NCI-H1048 (cell line): ENCODE measurements at places on chromosomes 13 and 19.

DNA sequence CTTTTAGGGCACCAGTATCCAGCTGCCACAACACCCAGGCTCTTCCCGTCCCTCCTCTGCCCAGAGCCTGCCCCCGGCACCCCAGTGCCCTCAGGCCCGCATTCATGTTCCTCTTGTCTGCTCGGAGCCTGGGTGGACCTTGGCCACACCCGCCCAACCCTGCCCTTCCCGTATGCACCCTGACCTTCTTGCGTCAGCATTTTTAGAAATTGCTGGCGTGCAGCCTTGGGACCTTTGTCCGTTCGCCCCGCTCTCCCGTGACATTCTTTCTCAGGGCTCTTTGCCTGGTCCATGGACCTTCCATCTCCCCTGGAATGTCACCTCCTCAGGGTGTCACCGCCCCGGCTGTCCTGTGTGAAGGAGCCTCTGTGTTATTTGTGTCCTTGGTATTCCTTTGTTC is 7.6 kb downstream of the NUCB1 start:
- no peak for DNase-seq

DNA sequence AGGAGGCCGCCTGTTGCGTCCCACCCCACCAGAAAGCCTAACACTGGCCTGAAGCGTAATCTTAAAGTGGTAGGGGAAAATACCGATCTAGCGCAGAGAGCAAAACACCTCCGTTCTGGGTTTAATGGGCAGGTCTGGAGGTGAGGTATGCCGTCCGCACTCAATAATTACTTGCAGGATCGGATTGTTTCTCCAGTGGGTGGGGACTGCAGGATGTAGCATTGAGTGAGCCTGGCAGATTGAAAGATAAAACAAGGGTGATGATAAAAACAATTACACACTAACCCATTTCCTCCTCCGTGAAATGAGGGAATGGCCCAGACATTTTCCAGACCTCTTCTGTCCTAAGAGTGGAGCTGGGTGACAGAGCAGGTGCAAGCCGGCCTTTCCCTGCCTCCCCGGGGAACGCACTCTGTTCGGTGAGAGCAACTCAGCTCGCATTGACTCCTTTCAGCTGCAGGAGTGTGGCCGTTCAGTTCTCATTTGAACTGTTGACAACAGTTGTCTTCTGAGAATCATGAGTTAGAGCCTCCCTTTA is 110.2 kb upstream of the DOCK9 start:
- no peak for DNase-seq

GRCh38 chr13:38582133-38582532 is 104.7 kb upstream of the FREM2 start:
- DNase-seq, result no peak

DNA sequence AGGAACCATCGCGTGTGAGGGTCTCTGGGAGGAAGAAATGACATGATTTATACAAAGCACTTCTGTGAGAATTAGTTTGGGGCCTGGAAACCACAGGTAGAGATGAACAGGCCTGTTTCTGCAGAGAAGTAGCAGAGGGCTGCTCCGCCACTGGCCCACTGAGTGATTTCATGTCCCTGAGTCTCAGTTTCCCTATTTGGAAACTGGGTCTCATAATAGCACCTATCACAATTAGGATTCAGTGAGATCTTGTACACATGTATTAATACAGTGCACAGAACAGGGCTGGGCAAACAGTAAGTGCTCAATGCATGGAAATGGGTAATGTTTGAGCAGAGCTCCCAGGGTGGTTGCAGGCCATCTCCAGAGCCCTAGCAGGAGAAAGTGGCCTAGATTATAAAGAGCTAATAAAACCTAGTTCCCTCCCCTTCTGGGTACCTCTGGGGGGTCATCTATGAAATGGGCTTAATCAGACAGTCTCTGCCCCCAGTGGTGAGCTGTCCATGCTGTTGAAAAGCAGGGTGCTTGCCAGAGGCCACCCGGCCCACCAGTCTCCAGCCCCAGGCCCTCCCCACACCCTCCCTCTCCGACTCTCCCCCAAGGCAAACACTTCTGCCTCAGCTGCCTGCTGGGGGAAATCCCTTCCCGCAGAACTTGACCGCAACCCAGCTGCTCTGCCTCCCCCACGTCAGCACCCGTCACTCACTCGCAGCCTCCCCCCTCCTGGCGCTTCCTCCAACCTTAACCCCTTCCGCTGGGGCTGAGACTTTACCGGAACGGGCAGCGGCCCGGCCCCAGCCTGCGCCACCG is 4.5 kb downstream of the BCL3 start:
- no peak for DNase-seq

GRCh38 chr13:73481886-73482445 is 423.2 kb downstream of the KLF5 start:
- no peak for DNase-seq

DNA sequence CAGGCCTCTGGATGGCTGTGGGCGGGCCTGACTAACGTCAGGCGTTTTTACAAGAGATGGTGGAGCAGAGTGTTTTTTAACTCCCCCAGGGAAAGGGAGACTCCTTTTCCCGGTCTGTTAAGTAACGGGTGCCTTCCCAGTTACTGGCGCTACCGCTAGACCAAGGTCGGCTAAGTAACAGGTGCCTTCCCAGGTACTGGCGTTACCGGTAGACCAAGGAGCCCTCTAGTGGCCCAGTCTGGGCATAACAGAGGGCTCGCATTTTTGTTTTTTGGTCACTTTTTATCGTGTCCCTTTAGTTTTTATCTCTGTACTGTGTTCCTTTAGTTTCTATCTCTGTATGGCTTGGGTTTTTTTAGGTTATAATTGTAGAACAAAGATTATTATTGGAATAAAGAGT is 10.0 kb downstream of the ZNF383 start:
- DNase-seq, result no peak

- no peak for DNase-seq
Measured at GRCh38 chr19:23916991-23917390, 2.3 kb downstream of the ZNF726 start.

DNA sequence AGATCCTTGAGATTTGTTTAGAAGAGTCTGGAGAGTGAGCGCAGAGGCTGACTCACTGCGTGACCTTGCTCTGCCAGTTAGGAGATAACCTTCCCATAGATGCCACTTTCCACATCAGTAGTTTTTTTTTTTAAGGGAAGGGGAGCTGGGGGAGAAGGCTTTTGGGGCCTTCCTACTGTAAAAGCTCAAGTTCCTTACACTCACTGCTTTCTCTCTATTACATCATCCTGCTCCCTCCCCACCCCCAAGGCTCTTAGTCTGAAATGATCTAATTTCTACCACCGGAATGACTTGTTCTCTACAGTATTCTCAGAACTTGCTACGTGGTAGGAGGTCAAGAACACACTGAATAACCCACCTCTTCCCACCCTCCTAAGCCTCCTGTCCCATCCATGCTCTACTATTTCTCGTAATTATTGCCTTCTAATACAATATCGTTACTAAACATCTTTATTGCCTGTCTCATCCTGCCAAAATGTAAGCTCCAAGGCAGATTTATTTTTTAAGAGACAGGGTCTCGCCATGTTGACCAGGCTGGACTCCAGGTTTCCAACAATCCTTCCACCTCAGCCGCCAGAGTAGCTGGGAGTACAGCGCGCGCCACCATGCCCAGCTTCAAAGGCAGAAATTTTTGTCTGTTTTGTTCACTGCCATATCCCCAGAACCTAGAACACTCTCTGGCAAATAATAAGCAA is 1.2 kb downstream of the LONP1 start:
- no peak for DNase-seq

- DNase-seq, result no peak
Measured at GRCh38 chr19:12000152-12000981, 35.1 kb downstream of the ZNF433 start.

DNA sequence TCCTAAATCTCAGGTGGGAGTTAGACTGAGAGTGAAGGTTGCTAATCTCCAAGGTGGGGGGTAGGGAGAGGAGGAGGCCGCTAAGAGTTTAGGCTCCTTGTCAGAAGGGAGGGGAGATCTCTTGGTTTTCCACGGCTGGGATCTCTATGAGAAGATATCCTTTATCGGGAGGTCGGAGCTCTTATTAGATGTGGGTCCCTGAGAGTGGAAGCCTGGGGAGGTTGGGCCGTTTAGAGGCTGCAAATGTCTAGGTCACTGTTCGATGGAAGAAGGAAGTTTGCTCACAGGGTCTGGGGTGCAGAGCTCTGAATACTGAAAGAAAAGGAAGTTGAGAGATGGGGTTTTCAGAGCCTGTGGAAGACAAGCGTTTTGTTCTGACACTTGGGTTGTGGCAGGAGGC is 3.8 kb downstream of the MYADM start:
- DNase-seq, result no peak

DNA sequence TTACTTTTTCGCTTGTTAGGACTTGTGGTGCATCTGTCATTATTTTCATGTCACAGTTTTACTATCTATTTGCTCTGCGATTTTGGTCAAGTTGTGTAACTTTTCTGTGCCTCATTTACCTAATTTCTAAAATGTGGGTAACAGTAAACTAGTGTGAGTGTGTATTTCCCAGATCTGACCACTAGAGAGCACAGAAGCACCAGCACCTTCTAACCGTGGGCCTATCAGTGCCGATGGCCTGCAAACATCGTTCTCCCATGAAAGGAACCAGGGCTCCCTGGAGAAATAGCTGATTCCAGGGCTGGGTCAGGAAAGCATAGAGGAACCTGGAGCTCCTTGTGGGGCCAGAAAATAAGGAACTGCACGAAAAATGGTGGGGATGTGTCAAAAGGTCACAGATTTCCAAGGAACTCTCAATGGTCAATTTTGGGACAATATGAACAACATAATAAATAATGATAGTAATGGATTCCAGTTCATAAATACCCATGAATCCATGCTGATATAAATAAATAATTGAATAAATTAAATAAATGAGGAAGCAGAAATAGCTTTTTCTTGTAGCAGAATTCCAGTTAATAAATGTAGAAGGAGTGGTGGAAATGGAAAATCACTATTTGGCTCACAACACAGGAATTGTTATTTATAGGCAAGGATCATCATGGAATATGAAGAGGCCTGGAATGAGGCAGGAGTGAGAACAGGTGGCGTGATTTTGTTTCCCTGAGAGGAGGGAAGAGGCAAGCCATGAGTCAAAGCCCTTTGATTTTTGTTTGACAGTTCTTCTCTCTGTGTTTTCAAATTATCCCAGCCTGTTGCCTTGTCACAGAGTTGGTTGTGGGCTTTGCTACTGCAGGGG is 31.1 kb downstream of the CEACAM8 start:
- DNase-seq, result no peak

DNA sequence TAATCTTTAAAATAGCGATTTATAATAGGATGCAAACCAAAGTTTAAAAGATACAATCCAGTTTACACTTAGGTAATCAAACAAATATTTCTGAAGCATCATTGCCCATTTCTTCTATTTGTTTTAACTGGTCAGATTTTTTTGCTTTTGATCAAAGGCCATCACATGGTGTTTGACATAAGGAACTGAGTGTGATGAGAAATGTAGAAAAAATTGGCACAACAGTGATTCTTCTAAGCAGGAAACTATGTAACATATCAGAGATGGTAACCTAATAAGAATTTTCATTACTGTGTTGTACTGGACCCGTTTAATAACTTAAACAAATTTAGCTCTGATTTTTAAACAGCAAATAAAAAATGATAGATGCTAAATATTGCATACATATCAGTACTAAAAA is 644.7 kb upstream of the KLF12 start:
- no peak for DNase-seq

- DNase-seq, result no peak
Measured at GRCh38 chr19:29533578-29534544, 8.1 kb downstream of the VSTM2B start.

GRCh38 chr13:109369353-109370052 is 416.9 kb downstream of the IRS2 start:
- DNase-seq, result no peak

DNA sequence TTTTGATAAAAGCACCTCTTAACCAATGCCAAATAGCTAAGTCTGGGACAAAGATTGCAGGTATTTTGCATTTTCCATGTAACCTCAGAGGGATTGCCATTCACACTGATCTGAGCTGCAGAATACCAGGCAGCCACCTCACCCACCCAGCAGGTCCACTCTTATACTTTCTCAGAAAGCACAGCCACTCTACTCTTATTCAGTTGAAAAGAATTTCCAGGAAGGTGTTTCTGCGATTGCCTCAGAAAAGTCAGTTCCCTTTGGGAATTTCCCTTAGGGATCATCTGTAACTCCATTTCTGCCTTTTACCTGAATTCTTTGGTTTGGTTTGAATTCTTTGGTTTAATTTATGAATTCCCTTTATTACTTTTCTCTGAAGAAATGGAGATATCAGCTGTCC is 904 bp upstream of the ALOX5AP start:
- DNase-seq, result no peak

GRCh38 chr19:17846146-17846545 is 1.6 kb downstream of the JAK3 start:
- DNase-seq, result no peak

- DNase-seq, result no peak
Measured at GRCh38 chr13:107753748-107754147, 461.6 kb downstream of the LIG4 start.

GRCh38 chr19:28933039-28933438 is 279.9 kb downstream of the UQCRFS1 start:
- DNase-seq, result no peak

DNA sequence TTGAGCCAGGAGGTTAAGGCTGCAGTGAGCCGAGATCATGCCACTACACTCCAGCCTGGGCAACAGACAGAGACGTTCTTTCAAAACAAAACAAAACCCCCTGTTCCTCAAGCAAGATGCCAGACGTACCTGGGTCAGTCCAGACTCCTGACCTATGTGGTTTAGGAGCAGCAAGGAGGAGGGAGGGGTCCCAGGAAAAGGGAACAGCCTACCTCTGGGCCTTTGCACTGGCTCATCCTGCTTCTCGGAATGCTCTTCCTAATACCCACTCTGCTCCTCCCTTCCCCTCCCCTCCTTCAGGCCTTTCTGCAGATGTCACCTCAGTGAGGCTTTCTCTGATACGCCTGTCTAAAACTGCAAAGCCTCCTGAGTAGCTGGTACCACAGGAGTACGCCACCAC is 9.5 kb downstream of the RINL start:
- DNase-seq, result no peak

- DNase-seq, result no peak
Measured at GRCh38 chr19:13881251-13881691, 4.3 kb downstream of the NANOS3 start.

DNA sequence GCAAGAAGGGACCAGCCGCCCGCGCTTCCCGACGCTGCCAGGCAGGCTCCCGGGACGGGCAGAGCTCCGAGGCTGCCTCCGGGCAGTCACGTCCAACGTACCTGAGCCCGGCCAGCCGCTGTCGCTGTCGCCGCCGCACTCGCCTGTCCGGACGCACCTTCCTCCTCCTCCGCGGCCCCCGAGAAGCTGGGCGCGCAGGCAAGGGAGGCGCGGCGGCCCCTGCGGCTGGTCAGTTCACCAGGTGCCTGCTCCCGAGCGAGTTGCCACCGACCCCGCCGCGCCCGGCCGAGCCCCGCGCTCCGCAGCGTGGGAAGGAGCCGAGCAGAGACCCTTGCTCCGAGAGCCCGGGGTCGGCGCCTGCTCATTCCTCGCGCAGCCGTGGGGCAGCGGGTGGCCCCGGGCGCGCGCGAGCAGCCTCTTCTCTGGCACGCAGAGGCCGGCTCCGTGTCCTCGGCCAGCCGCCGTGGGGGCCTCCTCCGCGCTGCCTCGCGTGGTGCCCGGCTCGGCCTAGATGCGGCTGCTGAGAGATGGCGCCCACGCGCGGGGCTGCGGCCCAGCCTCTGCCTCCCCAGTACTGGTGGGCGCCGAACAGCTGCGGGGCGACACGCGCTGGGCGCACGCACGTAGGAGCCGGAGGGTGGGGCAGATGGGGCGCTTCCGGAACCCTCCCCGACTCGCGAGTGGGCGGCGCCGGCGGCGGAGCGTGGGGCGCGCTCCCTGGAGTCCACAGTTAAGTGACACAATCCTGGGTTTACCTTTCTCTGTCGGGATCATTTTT is 419.4 kb downstream of the UQCRFS1 start:
- no peak for DNase-seq
